ENCODE measurements at places on chromosomes 7 and 10.
A peak's percentile ranks its signal among the peaks of the same experiment; 100 is the strongest.

DNA sequence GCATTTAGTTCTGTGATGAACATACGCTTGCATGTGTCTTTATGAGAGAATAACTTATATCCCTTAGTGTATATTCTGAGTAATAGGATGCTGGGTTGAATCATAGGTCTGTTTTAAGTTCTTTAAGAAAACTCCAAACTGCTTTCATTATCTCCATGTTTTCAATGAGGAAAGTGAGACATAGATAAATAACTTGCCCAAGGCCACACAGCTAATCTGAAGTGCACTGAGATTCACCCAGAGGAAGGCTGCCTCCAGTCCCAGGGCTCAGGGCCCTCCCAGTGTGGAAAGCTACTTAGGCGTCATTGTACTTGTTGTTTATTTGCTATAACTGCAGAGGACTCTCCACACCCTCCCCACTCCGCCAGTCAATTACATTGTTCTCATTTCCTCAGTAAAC, 126.7 kb downstream of the INHBA start:
- DNase-seq: no peak

- DNase-seq: no peak
These were observed 283.5 kb downstream of the THSD7A start for GRCh38 chr7:11548532-11548931.

DNA sequence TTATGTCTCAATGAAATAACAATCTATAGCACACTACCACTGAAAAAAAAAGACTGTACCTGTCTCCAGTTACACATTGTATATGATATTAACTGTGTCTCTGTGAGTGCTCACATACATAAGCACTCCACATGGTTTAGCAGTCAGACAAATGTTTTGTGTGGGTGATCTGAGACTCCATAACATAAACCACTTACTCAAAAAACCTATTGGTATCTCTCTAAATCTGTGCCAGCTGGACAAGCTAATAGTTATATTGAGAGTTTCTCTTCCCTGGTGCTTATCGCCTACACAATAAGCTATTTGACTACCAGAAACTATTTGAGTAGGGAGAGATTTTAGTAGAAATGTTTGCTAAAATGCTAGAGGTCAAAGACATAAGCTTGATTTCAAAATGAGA, 190.1 kb upstream of the AGR3 start:
- no peak for DNase-seq

DNA sequence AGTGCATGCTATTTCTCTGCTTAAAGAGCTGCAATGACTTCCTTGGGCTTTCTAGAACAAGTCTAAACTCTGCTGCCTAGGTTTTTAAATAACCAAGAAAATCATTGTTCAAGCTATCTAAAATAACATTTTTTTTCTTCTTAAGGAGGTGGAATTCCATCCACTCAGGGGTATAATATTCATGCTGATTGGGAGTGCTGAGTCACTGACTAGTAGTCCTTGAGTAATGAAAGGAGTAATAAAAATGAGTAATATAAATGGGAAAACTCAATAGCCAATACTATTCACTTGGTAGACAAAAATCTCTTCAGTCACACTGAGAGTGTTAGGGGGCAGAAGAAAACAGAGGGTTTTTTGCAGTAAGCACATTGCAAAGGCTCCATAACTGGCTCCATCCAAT, 72.0 kb downstream of the GFRA1 start:
- no peak for DNase-seq

DNA sequence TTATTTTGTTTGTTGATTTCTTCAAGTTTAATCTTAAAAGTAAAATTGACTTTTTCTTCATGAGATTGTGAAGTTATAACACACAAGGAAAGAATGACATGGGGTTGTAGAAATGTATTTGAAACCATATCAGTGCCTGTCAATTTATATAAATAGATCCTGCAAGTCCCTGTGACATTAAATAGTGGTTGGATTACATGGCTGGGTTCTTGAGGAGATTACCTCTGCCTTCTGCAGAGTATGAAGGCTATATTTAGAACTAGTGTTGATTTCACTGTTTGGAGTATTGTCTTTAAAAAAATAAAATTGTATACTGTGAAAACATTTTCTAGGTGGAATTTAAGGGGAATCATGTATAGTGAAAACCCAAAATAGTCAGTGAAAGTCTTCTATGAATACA, 385.8 kb upstream of the SMIM30 start:
- no peak for DNase-seq

- DNase-seq: peak; percentile 86
These were observed 74.5 kb downstream of the BMPER start for GRCh38 chr7:33979807-33980355.

- no peak for DNase-seq
These were observed 25.8 kb downstream of the AKR1E2 start for GRCh38 chr10:4851846-4852245.

DNA sequence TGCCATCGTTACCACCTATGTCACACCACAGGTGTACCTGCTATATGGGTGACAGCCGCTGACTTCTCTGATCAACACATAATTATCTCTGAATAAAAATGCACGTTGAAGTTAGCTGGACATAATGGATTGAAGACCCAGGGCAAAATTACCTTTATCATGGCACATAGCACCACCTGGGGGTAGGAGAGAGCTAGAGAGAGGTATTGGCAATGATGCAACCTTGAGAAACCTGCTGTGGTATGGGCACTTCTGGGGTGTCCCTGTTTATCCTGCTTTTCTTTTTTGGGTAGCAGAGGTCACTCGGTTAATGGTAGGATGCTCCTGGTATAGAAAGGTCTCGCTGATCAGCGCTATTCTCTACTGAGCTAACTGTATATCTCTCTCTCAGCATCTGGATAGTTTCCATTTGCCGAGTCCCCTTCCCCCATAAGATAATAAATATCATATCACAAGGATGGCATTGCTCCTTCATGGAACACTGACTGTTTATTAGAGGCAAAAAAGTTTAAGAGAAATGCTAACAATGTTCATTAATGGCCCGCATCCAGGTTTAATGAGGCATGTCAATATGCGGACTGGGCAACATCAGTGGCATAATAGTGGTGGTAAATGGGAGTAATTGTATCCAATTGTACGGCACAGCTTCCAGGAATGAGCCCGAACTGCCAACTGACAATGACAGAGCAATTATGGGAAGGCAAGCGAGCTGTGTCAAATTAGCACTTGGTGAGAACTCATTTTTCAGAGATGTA, 323.1 kb downstream of the TFEC start:
- peak; percentile 7 for DNase-seq

- no peak for DNase-seq
These were observed 239.7 kb upstream of the INHBA start for GRCh38 chr7:41942468-41943093.

DNA sequence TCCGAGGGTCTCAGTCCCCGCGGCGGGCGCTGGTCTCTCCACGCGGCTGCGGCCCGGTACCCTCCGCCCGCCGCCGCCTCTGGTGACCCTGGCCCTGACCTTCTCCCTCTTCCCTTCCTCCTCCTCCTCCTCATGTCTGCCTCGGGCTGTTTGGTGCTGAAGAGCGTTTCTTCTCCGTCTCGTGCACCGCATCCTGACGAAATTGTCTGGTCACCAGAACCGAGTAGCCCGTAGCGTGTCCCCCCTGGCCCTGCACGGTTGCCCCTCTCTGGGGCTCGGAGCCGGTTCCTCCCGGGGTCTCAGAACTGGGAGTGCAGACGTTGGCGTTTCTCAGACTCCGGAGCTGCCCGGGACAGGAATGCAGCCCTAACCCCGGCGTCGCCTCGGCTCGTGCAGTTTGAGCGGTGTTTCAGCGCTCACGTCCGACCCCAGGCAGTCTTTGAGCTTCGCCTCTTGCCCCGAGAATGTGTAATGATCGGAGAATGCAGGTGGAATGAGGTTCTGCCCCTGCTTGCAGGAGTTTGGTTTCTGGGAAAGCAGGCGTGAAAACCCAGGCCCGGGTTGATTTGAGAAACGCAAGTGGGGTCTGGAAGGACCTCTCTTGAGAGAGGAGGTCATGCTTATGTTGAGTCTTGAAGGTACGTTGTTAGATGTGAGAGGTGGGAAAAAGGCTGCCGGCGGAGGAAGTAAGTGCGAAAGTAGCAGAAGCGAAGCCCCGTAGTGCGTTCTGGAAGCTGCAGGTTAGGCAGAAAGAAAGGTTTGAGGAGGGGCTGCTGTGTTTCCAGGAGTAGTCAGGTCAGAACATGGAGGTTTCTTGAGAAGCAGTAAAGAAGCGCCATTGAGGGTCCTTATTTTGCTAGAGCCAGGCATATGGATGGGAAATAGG, 743 bp downstream of the RBM17 start:
- DNase-seq: no peak

DNA sequence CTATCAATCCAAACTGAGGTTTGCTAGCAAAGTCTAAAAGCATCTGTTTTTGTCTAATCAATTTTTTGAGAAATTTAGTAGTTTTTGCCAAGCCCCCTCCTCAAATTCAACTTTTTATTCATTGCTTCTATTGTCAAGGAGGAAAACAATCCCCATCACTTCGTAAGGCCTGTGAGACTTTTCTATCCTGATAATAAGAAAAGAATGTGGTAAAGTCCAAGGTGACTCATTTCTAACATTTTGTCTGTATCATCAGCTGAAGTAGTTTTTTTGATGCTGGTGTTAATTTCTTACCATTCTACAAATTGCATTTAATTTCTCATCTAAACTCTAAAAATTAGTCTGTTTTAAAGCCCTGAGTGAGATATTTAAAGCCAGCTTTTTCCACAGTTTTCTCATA, 11.7 kb downstream of the ANK3 start:
- DNase-seq: no peak

- DNase-seq: no peak
These were observed 55.5 kb downstream of the SLC16A12 start for GRCh38 chr10:89479771-89480446.

- no peak for DNase-seq
These were observed 14.2 kb upstream of the MKI67 start for GRCh38 chr10:128140425-128140824.

DNA sequence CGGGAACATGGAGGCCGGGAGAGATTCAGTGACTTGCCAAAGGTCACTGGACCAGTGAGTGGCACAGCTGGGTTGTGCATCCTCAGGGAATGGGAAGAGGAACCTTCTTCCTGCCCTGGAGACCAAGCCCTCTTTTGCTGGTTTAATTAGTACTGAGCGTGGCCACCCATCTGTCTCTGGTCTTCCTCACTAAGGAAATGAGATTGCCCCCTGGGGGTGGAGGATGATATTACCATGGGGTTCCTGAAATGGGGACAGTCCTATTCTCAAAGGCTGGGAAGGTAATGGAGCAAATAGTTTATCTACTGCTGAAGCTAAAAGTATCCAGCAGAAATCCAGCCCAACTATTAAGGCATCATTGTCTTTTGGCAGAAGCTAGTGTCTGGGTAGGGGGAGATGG, 98.6 kb upstream of the FGFR2 start:
- no peak for DNase-seq

DNA sequence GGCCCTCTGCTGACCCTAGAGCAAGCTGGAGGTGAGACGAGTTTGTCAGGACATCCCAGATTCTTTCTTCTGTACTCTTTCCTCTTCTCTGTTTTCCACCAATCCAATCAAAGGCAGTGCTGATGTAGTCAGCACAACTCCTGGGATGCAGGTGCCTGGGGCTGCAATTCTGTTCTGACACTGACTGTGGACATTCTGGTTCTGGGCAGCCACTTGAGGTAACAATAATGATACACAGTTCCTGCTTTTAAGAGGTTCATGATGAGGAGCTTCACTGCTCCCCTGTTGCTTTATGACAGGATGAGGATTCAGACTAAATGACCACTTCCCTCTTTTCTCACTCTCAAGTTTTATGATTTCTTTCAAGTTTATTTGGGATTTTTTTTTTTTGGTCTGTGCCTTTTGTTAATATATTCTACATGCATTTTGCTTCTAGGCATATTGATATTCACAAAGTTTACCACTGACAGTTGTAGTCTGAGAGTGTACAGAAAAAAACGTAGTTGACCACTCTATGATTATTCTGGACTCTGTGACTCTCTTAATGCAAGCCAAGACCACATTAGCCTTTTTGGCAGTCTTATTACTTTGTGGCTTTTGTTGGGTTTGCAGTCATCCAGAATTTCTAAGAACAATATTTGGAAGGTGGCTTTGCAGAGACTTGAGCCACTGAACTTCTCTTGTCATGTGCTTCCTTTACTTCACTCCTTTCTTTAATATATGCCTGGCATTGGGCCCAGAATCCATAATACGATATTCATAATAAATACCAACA, 247.6 kb downstream of the AUTS2 start:
- no peak for DNase-seq

- DNase-seq: peak; percentile 78
These were observed 225.8 kb upstream of the KLF14 start for GRCh38 chr7:130959743-130960207.

DNA sequence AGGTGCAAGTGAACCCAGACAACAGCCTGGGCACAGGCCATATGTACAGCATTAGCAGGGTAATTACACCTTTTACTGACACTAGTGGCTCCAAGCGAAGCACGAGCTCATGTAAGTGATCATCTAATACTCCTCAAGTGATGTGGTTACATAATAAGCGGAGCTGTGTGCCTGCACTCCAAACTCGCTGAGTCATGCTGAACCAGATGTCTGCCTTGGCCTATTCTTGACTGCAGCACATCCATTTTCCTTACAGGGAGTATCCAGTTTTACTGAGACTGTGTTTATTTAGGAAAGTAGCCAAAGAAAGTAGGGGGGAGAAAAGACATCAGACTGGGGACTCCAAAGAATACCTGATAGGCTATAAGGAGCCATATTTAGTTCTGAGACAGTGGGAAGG, 90.1 kb downstream of the GRM3 start:
- DNase-seq: no peak

DNA sequence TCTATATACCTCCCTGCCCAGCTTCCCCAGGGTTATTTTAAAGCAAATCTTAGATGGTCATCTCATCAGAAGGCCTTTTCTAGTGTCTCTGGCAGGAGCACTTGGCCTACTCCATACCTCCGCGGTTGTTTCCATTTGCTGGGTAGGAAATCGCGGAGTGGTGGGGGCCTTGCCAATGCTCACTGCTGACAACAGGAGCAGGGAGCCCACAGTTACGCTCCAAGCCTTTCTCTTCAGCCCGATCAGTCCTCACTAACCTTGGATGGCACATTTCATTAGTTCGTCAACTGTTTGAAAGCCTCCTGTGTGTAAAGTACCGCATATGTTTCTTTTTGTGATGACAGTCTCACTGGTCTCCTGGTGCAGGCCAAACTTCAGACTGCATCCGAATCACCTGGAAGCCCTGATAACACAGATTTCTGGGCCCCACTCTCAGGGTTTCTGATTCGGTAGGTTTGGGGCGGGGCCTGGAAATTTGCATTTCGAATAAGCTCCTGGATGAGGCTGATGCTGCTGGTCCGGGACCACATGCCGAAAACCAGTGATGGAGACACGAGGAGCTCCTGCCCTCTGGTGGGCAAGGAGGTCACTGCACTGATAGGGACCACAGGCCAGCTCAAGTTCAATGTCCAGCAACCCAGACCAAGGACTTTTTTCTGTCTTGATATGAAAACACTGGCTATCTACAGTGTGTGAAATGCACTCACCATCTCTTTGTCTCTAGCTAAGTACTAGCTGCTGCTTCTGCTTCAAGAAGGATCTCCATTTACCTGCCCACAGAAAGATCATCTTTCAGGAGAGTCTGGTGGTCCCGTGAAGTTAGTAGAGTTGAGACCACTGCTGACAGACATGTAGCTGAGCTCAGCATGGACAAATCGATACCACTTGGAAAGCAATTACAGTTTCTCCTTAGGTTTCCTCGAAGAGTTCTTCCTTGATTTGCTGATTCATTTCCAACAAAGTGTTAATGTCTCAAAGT, 14.0 kb downstream of the LRGUK start:
- peak; percentile 7 for DNase-seq

Measured in HS-27A (cell line).